Stimulated activated CD8-positive, alpha-beta memory T cell treated with anti-CD3 and anti-CD28 coated beads, Interleukin-4, amount 100 ng/mL, for 48 hours (primary cell): ENCODE measurements at places on chromosomes 16 and 17.

DNA sequence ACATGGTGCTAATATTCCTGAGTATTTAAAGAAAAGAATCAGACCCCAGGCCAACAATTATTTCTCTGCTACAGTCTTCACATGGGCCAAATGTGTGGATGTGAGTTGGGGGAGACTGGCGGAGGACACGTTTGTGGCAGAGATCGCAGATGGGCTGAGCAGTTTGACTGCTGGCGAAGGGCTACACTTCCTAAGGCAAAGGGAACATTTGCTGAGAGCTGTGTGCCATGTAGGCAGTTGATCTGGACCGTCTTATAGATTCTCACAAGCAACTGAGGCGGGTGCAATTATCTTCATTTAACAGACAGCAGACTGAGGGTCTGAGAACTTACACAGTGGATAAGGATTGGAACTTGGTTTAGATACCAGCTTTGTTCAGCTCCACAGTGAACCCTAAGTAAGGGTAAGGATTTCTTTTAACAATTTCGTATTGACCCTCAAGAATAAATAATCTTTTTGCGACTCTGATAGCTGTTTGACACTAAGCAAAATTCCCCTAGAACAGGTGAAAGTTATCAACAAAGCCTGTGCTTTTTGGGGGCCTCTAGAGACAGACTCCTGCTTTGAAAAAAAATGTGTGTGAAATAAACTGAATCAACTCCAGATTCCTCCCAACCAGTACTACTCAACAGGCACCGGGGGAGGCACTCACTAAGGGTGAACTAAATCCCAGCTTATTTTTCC is 55.3 kb downstream of the TBX4 start:
- no peak for DNase-seq

- DNase-seq = no peak
Measured at GRCh38 chr17:9887508-9887907, 17.6 kb downstream of the RCVRN start.

GRCh38 chr17:74961657-74962350 is 10.8 kb downstream of the HID1 start:
- DNase-seq = peak; percentile 94

- DNase-seq = no peak
Measured at GRCh38 chr16:21060027-21060510, 90.6 kb downstream of the DNAH3 start.

DNA sequence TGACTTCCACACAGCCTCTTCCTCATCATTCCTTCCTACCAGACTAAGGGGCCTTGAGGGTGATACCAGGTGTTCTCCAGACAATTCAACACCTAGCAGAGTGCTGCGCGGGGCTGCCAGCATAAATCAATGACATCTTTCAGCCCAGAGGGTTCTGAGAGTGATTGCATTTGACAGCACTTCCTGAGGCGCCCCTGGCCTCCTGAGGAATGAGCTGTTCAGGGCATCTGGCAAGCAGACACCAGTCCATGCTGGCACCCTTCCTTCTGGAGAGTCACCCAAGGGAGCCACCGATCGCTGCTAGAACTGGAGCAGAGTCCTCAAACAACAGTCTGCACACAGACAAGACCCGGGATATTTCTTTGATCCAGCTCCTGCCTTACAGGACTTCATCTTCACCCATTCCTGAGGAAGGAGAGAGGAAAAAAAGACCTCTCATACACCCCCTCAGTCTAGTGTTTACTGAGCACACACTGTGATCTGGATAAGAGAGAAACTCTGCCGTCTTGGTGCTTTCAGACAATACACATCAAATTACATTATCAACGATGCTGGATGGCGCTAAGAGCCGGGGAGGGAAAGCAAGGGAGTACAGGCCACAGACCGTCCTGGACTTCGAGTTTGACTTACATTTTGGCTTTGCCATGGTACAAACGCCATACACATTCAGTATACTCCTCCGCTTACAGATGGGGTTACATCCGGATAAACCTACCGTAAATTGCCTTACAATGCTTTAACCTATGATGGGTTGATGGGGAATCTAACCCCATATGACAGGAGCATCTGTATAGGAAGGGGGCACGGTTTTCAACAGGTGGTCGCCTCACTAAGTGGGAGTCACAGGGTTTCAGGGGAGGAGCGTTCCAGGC is 23.0 kb downstream of the NPTX1 start:
- no peak for DNase-seq

DNA sequence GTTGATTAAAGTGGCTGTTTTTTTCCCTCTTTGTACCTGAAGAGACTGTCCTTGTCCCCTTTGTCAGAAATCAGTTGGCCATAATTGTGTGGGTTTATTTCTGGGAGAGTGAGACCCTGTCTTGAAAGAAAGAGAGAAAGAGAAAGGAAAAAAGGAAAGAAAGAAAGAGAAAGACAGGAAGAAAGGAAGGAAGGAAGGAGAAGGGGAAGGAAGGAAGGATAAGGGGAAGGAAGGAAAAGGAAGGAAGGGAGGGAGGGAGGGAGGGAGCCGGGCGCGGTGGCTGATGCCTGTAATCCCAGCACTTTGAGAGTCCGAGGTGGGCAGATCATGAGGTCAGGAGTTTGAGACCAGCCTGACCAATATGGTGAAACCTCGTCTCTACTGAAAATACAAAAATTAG is 6.8 kb upstream of the EVPLL start:
- DNase-seq = no peak

GRCh38 chr16:29644338-29644857 is 18.6 kb upstream of the SPN start:
- DNase-seq = no peak

DNA sequence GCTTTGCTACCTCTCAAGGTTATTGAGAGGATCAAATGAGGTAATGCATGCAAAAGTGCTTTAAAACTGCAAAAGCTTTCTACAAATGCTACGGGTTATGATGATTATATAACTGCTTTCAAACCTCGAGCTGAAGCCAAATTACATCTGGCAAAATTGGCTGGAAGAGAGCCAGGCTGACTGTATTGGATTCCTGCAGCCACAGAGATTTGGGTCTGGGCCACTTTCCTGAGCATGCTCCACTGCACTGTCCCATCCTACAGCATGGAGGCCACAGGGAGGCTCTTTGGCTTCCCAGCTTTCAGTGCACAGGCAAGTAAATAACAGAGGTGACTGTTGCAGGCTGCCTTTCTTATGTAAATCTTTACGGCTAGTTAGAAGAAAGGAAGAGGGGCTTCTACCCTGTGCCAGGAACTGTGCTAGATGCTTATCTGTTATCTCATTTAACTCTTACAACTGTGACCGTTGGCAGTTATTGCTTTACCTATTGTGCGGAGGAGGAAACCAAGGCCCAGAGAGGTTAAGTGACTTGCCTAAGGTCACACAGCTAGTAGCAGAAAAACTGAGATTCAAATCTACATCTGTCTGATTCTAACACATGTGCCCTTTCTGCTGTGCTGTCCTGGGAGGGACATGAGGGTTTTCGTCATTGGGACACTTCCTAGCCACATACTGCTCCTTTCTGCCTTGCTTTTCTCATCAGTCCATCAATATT is 121.8 kb downstream of the SPACA3 start:
- DNase-seq = no peak

GRCh38 chr16:47634727-47635126 is 173.6 kb downstream of the PHKB start:
- no peak for DNase-seq

DNA sequence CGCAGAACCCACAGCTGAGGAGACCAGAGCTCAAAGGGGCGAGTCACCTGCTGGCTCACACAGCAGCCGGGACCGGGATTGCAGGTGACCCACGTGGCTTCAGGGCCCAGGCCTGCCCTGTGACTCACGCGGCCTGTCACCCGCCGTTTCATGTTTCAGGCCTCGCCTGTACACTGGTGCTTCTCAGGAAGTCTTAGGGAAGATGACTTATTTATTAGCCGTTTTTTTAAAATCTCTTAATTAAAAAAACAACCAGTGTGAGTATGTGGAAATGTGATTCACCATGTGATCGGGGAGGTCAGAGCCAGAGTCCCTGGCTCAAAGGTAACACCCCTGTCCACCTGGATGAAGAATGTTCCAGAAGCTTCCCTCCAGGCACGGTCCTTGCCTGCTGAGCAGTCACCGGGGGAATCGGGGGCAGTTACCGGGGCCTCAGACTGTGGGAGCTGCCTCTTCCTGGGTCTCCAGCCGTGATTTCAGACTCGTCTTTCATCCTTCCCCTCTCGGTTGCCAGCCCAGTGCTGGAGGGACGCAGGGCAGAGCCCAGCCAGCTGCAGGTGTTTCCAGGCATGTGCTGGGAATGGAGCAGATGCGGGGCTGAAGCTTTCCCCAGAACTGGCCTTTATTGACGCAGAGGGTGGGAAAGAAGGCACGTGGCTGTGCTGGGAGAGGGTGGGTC is 49.3 kb downstream of the CMIP start:
- peak; percentile 65 for DNase-seq

DNA sequence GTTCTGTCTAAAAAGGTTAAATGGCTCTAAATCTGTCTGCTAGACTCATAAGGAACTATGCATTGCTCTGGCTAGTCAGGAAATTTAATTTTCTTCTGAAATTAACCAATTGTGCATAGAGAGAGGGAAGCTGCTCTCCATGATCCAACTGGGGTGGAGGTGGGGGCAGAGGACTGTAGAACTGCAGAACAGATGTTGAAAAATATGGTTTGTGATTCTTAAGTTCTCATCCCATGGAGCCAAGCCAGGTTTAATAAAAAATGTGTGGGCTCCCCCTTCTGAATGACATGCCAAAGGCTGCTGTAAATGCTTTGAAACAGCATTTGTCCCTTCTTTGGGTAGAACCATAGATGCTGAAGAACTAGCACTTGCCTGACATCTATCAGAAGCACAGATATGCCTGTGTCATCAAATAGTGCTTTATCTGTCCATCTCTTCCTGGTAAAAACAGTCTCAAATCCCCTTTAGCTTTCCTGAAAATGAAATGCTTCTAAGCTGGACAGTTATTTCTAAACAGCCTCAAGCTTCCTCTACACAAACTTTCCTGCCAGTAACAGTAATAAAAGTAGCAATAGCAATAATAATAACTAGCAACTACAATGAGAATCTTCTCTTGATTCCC is 221.4 kb downstream of the CDH8 start:
- DNase-seq = no peak

- DNase-seq = no peak
Measured at GRCh38 chr16:12349936-12350850, 373.7 kb downstream of the SNX29 start.

DNA sequence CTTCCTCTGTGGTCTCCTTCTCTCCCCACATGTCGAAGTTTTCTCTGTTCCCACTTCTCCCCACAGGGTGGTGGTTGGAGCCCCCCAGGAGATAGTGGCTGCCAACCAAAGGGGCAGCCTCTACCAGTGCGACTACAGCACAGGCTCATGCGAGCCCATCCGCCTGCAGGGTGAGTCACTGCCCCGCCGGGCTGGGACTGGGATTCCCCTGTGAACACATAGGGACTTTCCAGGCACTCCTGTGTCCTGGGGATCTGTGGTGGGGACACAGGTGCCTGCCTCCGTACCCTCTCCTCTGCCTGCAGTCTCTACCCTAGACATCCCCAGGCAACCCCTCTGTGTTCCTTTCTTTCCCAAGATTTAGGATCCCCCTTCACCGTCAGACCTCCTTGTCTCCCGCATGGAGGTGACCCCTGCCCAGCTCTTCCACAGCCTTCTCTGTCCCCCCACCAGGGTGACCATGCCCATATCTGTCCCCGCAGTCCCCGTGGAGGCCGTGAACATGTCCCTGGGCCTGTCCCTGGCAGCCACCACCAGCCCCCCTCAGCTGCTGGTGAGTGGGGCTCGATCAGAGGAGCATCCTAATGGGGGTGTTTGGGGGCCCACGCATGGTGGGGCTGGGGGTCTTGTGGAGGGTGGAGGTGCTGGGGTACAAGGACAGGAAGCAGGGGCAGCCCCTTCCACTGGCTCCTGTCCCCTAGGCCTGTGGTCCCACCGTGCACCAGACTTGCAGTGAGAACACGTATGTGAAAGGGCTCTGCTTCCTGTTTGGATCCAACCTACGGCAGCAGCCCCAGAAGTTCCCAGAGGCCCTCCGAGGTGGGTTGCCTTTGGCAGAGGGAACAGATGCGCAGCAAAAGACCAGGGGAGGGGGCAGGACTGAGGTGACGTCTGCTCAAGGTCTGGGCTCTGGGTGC is 5.8 kb downstream of the ITGAM start:
- peak; percentile 86 for DNase-seq

GRCh38 chr16:50244140-50244503 is 22.2 kb upstream of the ADCY7 start:
- no peak for DNase-seq

GRCh38 chr16:57757326-57757786 is 21.8 kb downstream of the KATNB1 start:
- DNase-seq = peak; percentile 96

DNA sequence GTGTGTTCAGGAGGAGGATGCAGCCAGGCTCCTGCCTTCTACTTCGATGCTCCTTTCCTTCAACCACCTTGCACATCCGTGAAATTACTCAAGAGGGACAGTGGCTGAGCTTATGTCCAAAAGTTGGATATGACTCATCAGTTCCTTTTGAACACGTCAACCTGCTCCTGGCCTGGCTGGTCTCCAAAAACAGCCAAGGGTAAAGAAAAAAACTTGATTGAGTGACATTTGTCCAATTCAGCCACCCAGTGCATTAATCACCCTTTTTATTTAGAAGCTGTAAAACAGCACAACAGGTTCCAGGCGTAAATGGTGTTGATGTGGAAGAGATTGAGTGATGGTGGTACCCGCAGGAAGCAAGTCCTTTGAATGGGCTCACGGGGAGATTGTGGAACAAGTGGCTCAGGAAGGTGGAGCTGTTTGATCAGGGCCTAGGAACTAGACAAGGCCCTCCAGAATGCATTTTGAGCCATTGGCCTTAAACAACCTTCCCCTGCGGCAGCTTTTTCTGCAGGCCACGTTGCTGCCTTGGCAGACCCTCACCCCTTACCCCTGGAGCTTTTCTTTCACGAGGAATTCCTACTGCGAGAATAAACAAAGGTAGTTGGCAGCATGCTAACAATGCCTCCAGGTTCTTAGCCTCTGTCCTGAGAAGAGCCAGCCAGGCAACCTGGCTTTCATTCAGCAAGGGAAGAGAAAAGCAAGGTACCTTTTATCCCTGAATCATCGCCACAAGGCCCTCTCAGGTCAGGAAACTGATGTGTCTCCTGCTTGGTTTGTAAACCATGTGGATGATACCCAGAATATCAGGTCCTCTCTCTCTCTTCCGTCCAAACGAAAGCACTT is 173.3 kb upstream of the CACNG5 start:
- no peak for DNase-seq

DNA sequence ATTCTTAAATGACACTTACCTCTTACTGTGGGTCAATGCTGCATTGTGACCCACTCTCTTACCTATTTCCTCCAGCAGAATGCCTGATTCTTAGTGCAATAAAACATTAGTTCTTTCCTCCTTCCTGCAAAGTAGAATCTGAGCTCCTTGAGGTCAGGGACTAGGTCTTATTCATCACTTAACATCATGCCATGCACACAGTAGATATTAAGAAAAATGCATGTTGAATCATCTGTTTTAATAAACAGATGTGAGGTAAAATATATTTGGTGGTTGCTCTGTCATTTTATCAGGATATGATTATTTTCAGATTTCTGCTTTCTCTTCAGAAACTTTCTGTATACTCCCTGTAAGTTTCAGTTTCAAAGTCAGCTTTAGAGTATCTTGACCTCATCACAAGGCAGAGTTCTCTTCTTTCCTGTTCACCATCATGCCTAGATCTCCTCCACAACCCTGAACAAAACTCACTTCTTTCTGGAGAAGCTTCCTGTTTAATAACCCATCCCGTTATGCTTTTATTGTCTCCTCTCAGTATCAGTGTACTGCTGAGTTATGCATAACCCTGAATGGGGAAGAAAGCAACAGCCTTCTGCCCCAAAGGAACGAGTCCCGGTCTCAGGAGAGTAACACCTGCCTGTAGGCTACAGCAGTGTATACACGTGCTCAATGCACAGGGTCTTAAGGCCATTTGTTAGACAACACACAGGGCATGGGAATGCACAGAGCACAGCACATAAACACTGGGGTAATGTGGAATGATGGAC is 30.3 kb upstream of the SUPT4H1 start:
- no peak for DNase-seq

GRCh38 chr16:88390735-88391134 is 8.0 kb downstream of the ZNF469 start:
- DNase-seq = no peak
